ENCODE measurements at places on chromosomes 11 and 22.

GRCh38 chr22:34579519-34579918 lies 486.4 kb upstream of the ISX start:
- DNase-seq, result no peak

DNA sequence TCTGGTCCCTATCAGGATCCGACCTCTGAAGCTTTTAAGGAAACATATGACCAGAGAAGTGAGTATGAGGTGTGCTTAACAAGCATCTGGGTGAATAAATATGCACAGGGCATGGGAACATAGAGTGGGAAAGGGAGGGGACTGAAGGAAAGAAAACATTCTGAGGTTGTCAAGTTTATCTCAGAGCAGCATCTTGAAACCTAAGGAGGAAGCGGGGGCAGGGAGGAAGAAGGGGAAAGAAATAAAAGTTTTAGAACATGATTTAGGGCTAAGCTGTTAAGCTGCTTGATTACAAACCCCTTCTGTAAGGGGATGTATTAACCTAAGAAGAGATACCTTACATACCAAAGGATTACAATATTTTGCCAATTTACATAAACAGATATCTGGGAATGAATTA lies 24.0 kb upstream of the SC5D start:
- no peak for DNase-seq

DNA sequence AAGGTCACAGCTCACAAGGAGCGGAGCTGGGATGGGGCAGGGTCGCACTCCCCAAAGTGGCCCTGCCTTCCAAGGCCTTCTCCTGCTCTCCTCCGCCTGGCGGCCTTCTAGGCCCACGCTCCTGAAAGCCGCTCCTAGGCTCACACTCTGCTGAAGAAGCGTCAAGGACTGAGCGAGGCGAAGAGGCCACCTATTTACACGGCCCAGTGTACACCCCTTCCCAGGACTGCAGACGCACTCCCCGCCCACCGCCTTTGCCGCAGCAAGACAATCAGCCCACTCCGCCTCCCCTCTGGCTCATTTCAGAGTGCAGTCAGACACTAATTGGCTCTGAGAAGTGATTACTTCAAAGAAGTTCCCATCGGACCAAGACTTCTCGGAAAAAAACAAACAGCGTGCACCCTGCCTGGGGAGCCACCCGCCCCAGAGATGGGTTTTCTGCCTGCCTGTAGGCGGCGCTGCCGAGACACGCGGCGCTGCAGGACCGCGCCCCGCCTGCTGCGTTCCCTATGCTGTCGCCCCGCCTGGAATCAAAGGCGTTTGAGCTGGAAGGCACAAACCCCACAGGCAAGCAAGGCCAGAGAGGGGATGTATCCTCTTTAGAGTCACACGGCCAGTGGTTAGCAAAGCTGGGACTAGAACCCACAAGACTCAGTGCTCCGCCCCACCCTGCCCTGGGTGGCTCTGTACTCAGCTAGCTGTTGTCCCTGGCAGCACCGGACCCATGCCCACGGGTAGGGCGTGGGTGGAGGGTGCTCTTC lies 414.8 kb downstream of the BUD13 start:
- peak; percentile 1 for DNase-seq

GRCh38 chr22:35488513-35488912 lies 52.1 kb upstream of the RASD2 start:
- no peak for DNase-seq

DNA sequence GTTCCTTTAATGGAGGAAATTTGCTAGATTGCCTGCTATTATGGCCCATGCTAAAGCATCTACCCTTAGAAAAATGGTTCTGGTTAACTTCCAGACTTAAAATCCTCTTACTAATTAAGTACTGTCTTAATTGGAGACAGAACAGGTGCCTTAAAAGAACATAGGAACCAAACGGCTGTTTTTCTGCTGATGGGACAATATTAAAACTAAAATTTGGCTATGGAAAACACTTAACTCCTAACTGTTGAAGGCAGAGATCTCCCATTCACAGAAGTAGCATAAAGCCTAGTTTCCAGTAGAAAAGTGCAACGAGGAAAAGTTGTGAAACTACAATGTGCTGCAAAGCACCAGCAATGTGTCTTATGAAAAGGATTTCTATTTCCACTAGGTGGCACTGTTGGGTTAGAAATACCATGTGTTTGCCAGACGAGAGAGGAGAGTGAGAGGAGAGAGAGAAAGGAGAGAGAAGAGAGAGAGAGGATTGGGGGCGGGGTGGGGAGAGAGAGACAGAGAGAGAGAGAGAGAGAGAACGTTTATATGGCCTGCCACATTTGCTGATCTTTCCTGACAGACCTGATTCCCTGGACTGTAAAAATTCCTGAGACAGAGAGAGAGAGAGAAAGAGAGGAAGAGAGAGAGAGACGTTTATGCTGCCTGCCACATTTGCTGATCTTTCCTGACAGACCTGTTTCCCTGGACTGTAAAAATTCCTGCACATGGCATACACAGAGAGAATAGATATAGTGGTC lies 51.5 kb downstream of the FAM181B start:
- DNase-seq, result peak; percentile 75

GRCh38 chr11:3128356-3129180 lies 36.5 kb downstream of the OSBPL5 start:
- no peak for DNase-seq

DNA sequence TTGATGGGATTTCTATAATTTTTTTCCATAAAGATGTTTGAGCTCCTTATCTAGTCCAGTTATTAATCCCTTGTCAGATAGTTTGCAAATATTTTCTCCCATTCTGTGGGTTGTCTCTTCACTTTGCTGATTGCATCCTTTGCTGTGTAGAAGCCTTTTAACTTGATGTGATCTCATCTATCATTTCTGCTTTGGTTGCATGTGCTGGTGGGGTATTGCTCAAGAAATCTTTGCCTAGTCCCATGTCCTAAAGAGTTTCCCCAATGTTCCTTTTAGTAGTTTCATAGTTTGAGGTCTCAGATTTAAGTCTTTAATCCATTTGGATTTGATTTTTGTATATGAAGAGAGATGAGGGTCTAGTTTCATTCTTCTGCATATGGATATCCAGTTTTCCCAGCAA lies 1.7 kb upstream of the IL2RB start:
- DNase-seq, result no peak

DNA sequence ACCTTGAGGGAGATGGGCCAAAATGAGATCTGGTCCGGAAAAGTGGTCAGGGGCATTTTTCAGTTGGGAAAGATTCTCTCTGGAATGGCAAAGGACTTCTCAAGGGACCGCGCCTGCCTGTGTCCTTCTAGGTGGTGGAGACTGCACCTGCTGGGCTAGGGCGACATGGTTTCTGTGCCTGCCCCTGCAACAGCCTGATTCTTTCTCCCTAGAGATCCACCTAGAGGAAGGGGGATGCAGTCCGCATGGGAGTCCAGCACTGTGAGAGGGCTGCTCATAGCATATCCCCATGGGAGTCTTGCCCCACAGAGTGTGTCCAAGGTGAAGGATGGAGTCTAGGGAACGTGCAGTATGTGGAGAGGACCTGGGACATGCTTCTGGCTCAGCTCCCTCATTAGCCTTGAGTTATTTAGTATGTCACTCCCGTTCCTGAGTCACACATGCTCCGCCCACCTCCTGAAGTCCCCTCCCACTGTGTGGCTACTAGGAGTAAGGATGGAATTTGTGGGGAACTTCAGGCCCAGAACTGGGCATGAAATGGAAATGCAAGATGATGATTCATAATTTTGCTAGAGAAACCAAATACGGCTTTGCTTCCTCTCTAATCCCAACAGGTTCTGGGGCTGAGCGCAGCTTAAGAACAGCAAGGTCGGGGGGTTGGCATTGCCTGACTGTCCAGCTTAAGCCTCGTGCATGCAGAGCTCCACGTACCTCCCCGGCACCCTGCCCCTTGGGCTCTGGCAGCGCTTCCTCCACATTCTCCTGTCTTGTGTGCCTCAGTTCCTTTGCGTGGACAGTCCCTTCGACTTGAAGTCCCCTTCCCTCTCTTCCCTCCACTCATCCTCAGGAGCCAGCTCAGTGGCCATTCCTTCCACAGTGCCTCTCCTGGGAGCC lies 35.0 kb downstream of the GRIK4 start:
- DNase-seq, result peak; percentile 95

- peak; percentile 44 for DNase-seq
Measured at GRCh38 chr11:77705195-77705875, 67.7 kb upstream of the CLNS1A start.

DNA sequence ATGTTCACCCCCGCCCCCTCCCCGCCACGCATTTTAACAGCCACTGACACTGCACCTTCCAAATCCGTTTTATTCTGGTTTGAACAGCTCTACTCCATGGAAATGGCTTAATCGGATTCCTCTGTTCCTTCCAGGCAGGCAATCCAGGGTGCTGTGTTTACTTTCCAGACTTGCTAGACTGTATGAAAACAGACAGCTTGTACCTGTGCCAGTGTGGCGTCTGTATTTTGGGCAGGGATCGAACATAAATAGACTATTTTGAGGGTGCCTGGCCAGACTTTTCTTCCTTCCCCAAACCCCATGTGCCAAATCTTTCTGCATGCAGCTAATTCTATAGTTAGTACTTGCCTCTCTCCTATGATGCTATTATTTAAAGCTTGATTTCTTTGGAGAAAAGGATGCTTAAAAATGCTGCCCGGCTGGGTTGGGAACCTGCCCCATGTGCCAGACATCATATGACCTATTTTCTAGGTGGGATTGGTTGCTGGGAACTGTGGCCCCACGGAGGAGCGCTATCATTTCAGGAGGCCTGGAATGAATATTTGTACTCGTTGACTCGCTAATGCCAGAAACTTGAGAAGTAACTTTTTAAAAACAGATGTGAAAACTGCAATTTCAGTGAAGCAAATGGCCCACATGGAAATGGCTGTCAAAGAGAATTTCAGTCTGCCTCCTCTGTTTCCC lies 814.8 kb downstream of the BRD1 start:
- DNase-seq, result no peak

DNA sequence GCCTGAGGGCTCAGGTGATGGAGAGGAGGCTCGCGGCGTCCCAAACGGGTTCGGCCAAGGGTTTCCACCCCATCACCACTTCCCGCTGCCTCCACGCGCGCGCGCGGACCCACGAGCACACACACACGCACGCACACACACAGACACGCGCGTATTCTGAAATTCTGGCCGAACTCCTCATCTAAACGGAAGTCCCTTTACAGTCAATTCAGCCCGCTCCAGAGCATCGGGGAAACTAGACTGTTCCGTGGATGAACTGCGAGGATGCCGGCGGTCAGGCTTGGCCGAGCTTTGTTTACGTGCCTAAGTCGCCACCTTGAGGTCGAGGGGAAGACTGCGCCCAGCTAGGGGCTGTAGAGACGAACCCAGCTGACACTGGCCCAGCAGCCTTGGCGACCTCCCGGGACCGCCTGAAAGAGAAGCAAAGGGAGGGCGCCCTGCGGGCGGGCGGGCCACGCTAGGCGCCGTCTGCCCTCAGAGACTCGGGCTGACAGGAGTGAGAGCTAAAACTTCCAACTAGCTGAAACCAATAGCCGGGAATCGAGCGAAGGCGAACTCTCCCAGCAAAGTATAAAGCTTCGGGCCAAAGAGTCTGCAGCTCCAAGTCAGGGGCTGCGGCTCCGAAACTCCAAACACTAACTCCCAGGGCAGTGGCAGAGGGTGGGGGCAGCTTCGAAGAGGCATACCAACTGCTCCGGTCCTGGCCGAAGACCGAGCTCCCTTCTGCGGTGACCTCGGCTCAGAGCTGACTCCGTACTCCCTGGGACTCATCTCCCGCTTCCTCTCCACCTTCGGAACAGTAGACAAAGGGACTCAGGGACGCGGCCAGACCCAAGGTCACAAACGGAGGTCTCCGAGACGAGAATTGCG lies 124.7 kb upstream of the C11orf58 start:
- peak; percentile 75 for DNase-seq

DNA sequence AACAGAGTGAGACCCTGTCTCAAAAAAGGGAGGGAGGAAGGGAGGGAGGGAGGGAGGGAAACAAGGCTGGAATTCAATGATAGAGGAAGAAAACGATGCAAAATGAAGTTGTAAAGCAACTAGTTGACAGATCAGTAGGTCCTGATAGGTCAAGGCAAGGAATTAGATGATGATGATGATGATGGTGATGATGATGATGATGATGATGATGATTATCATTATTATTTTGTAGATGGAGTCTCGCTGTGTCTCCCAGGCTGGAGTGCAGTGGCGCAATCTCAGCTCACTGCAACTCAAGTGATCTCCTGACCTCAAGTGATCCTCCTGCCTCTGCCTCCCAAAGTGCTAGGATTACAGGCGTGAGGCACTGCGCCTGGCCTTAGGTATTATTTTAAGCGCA lies 11.3 kb upstream of the L3MBTL2 start:
- no peak for DNase-seq

DNA sequence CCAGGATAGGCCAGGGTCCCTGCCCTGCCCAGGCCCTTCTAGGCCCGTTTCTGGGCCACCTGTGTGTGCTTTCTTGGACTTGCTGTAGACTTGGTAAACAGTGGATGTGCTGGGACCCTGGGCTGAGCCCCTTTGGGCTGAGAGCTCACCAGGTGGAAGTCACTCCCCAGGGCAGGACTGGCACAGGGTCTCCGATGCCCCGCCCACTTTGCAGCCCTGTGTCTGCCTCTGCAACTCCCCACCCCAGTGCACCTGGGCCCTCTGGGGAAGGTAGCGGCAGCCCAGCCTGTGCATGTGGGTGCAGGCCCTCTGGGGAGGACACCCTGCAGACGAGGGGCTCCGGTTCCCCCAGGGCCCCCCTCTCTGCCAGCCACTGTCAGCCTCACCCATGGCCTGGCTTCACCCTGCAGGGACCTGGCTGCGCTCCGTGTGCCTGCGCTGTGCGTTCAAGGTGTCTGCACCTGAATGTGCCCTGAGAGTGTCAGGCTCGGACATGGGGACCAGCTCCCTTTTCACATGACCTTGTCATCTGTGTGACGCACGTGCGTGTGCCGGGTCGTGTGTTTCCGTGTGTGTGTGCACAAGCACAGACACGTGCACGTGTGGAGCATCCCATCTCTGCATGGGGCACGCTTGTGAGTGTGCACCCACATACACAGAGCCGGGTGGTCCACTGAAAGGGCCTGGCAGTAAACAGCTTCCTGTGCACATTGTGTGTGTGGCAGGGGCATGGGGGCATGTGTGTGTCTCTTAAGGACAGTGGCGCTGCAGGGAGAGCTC lies 118.5 kb downstream of the KCNQ1OT1 start:
- no peak for DNase-seq

DNA sequence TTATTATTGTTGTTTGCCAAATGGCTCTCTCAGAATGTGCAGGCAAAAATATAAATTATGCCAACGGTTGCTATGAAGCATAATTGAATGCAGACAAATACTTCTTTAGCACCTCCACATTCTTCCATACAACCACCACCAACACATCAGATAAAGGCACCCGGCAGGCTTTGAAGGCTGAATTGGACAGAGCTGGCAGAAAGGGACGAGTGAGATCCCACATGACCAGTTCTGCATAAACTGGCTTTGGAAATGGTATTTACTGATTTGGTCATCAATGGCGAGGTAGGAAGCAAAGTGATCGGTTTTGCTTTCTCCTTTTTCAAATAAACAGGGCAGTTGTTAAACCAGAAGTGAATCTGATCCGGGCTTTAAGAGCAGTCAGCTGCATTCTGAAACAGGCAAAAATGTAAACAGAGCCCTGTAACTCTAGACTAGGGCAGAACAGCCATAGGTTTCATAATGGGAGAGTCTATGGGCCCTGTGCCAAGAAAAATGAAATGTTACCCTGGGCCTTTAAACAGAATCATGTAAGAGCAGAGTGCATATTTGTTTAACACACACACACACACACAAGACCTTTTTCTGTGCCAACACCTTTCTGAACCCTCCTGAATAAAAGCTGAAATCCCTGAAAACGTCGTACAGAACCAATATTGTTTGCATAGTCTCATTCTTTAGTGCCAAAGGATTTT lies 97.7 kb downstream of the MPPED2 start:
- no peak for DNase-seq

- DNase-seq, result peak; percentile 19
Measured at GRCh38 chr11:129313541-129314297, 61.9 kb upstream of the BARX2 start.

All from fibroblast of mammary gland (primary cell).